ENCODE measurements at places on chromosomes 16 and 17.

GRCh38 chr17:8904686-8905085 lies 37.2 kb upstream of the PIK3R6 start:
- DNase-seq, result peak; percentile 43

DNA sequence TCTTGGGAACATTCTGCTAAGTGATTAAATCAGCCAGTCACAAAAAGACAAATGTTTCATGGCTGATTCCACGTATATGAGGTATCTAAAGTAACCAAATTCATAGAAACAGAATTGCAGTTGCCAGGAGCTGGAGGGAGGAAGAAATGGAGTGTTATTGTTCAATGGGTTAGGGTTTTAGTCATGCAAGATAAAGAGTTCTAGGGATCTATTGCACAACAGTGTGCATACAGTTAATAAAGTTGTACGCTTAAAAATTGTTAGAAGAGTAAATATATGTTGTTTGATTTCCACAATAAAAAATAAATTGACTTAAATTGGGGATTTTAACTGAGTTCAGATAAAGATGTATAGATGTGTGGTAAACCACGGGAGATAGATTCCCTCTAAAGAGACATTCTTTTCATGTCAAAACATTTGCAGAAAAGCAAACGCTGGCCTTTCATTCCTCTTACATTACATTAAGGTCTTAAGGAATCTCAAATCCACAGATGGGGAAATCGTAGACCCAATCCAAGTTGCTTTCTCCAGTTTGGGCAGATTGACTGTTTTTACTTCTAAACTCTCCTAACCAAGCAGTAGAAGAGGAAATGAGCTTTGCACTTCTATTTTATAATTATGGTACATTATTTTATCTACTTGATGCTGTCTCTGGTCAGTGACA lies 4.6 kb downstream of the PRDM7 start:
- no peak for DNase-seq

DNA sequence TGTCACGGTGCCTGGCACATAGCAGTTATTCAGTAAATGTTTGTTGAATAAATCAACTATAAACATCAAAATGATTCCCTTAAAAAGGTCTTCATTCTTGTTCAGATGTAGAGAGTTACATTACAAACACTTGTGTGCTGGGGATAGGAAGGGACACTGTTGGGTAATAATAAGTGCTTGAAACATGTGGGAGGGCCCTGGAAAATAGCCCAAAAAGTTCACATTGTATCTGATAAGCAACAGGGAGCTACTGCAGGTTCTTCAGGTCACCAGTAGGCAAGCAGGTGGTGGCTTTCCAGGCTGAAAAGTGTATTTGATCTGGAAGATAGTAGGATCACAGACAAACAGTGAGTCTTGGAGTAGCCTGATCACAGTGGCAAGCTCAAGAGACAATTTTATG lies 19.0 kb upstream of the ZNF652 start:
- no peak for DNase-seq

- DNase-seq, result no peak
Observed at GRCh38 chr16:14399378-14400284, 230.4 kb downstream of the PARN start.

DNA sequence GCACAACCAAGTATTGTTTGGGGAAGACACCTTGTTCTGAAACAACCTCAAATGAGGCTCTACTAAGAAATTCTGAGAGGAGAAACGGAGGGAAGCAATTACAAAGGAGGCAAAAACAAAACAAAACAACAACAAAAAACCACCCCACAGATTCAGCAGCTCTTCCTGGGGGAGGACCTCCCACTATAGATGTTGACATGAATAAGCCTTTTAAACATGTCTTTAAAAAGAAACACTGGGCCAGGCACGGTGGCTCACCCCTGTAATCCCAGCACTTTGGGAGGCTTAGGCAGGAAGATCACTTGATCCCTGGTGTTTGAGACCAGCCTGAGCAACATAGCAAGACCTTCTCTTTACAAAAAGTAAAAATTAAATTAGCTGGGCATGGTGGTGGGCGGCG lies 22.6 kb upstream of the JPH3 start:
- DNase-seq, result no peak

GRCh38 chr16:28162326-28162877 lies 49.4 kb downstream of the XPO6 start:
- DNase-seq, result no peak

DNA sequence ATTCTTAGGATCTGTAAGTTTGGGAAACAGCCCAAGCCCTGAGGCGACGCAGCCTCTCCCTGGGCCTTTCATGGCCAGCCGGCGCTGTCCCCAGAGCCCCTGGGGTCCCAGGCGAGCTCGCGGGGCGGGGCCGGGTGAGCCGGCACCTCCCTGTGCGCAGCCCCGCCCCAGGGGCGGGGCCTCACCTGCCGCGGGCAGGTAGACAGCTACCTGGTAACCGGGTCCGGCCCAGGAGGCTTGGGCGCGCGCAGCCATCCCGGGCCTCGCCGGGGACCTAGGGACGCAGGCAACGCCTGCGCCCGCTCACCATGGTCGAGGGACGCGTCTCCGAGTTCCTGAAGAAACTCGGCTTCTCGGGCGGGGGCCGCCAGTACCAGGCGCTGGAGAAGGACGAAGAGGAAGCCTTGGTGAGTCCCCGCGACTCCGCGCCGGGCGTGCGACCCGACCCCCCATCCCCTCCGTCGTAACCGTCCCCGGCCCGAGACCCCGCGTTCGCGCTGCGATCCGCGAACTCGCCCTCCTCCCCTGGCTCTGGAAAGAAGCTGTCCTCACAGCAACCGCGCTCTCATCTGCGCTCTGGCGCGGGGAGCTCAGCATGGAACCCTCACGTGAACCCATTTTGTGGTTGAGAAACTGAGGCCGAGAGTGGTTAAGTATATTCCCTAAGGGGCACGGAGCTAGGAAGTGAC lies at the start of gene ATP2C2:
Gene ATP2C2 (plus strand): TSS at position 231 of the 689 bp plus-strand sequence. CDS start 78 bp downstream, at position 309.
- DNase-seq, result no peak

DNA sequence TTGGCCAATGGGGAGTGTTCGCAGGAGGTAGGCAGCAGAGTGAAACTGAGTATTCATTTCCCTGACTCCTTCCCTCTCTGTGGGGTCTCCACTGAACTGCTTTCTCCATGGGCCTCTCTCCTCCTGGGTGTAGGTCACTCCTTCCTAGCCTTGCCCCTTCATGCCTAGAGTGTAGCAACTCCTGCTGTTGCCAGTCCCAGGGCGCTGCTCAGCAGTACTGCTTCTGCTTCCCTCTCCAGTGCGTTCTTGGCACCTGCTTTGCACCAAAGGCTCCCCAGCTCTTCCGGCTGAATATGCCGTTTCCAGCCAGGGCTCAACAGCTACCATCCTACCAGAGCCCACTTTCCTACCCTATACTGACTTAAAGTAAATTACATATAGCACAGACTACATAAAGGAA lies 92.2 kb downstream of the MAF start:
- DNase-seq, result no peak

GRCh38 chr16:28842696-28843095 lies 3.5 kb downstream of the TUFM start:
- DNase-seq, result no peak

DNA sequence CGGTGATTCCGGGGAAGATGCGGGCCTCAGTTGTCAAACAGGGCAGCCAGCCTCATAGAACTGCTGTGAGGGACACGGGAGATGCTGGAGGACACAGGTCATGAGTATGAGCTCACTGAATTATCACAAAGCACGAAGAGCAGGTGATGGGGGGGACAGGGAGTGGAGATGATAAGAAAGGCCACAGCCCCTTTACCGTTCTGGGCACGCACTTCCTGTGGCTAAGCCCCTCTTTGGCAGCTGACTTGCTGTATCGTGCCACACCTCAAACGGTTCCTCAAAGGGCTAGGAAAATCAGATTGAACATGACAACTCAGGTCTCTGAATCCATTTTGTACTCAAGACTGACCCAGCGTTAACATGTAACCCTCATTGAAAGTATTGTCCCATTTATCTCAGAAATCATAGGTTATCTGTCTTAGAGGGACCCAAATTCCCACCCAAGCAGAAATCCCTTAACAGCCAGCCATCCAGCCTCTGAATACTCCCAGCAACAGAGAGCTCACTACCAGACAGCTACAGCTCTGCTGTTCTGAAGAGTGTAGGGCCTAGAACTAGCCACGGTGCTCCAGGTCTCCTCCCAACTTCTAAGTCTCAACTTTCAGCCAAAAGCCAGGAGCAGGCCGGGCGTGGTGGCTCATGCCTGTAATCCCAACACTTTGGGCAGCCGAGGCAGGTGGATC lies 5.0 kb upstream of the SRL start:
- DNase-seq, result no peak

GRCh38 chr17:75135452-75135851 lies 3.9 kb upstream of the NT5C start:
- DNase-seq, result no peak

DNA sequence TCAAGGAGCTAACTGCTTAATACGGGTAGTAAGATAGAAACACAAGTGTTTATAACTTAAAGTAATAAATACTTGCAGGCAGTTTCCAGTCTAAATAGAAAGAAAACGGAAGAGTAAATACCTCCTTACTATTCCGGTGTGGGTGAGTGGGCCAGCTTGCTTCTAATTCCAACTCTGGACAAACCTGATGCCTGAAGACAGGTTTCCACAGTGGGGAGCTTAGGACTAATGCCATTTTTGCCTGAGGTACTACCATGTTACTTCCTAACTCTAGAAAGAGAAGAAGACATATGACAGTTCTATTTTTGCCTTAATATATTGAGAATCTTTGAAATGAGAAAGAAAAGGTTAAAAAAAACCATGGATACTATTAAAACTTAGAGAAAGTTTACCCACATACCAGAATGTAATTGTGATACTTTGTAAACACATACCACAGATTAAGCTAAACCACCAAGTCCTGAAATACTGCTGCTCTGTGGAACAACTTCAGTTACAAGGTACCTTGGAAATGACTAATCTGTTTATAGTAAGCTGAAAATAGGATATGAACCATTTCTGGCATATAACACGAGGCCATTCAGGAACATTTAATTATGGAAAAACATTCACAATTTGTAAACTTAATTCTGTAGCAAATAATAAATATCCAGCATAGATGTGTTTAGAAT lies 70.2 kb downstream of the ZZEF1 start:
- DNase-seq, result no peak

All from activated CD8-positive, alpha-beta memory T cell treated with anti-CD3 and anti-CD28 coated beads, Interleukin-2, amount 50 U/mL, for 48 hours (primary cell).